ENCODE measurements at places on chromosomes 1 and 21.

DNA sequence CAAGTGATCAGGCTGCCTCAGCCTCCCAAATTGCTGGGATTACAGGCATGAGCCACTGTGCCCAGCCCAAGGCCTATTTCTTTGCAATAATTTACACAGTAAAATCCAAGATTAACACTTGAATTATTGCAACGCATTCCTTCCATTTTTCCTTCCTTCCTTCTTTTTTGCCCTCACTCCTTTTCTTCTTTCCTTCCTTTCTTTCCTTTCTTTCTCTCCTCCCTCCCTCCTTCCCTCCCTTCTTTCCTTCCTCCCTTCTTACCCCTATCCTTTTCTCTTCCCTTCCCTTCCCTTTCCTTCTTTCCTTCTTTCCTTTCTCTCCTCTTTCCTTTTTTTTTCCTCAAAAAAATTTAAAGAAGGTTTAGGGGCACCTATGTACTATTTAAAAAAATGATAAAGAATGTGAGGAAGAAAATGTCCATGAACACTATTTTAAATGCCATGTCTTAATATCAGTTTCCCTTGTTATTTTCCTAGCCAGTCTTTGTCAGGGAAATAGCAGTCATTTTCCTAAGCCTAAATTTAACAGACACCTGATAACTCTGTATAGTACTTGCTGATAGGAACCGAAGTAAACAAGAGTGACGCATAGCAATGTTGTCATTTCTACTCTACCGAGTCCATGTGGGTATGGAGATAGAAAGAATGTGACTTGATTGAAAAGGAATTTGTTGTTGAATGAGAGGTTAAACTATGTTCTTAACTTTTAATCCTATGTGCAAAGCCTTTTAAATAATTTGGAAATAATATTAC lies 79.8 kb upstream of the HMCN1 start:
- DNase-seq = no peak

- DNase-seq = no peak
These were observed 166.9 kb downstream of the TNFSF18 start for GRCh38 chr1:172883844-172884243.

DNA sequence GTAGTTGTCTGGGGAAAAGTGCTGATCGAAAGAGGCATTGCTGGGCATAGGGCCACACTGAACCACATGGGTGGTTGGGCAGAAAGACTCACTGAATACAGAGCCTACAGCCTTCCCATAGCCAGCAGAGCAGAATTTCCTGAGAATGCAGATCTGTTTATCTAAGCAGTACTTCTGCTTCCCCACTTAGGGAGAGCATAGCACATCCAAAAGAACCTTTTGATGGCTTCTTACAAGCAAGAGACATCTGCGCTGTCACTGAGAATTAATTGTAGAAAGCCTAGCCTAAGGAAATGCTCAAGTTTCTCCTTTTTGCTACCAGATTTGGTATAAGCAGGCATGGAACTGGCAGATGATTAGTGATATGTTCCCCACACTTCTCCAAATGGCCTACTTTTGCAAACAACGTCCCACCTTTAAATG lies 13.0 kb upstream of the KLHDC8A start:
- DNase-seq = no peak

DNA sequence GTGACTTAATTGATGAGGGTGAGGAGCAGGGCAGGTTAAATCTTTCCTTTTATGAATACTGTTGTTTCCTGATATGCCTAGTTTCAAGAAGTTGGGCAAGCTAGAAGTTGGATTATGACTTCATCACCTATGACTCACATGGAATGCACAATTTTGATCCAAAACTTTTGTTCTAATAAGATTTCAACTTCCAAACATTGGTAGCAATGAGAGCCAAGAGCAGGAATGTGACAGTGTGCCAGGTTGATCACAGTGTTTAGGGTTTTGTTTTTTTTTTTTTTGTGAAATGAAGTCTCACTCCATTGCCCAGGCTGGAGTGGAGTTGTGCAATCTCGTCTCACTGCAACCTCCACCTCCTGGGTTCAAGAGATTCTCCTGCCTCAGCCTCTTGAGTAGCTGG lies 349.4 kb downstream of the DUSP10 start:
- no peak for DNase-seq

DNA sequence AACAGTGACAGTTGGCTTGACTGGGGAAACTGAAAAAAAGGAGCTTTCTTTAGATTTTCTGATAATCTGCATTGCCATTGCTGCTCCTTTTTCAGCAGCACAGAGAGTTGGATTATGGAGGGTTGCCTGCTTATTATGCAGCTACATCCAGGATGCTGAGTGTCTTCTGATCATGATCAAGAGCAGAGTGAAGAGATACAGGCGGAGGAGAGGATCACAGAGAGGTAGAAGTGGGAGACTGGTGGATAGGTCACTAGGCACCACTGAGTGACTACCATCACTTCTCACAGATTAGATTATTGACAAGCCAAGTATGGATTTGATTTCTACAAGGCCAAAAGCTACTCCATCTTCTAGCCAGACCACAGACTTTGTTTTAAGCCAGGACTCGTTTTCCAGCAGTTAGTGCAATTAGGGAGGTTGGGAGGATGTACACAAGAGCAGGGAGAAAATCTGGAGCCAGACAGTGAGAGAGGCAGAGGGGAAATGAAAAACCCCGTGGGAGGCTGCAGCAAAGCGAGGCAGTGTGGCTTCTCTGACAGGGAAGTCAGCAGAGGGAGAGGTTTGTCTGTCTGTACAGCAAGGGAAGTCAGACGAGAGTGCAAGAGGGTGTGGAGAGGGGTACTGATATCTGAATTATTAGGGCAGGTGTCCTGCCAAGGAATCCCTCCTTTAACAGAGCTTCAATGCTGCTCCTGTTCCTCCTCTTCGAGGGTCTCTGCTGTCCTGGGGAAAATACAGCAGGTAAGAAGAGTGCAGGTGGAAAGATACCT lies at the start of gene CD1E:
CD1E (plus strand) TSS at position 592 of the 773 bp plus-strand sequence; CDS start at position 687, 95 bp downstream.
- DNase-seq = no peak

- no peak for DNase-seq
These were observed 607 bp upstream of the FAAH start for GRCh38 chr1:46393510-46393909.

DNA sequence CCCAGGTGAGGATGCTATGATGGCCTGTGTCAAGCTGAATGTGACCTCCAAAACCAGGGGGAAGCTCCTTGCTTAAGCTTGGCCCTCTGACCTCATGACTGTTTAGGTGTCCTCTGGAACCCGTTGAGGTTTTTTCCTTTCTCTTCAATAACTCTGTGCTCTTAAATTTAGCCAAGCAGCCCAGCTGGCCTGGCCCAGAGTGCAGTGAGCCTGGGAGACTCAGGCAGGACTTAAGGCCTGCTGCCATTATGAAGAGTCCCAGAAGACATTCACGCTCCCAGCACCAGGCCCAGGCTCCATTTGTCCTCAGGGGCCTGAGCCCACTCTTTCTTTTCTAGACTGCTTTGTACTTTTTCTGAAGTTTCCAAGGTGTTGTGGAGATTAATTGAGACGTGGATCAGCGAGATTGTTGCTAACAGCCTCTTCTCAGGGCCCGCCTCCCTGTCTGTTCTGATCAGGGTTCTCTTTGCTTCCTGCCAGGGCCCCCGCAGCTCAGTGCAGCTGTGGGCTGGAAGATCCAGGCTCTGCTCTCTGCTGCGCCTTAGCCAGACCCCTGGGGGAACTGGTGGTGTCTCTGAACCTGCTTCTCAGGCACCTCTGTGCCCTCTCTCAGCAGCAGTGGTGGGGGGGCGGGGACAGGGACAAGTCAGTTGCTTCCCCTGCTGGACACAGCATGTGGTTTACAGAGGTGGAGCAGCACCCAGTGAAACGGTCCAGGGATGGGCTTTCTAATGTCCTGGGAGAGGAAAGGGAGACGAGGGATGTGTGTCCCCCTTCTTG lies 124.2 kb downstream of the GRIK3 start:
- no peak for DNase-seq

- no peak for DNase-seq
These were observed 76.3 kb upstream of the SLC44A3 start for GRCh38 chr1:94743862-94744261.

DNA sequence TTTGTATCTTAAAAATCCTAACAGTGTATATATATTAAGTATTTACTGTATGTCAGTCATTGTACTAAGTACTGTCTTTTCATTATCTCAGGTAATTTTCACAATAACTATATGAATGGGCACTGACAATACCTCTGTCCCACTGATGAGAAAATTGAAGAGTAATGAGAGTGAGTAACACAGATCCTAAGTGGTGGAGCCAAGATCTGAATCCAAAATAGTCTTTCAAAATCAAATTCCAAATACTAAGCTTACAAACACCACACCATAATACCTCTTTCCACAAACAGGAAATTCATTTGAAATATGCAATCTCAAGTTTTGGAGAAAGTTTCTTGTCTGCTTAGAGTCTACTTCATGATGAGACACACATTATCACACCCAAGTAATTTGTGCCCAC lies 105.9 kb upstream of the EDEM3 start:
- DNase-seq = no peak

GRCh38 chr1:94298861-94299260 lies 61.5 kb upstream of the ARHGAP29 start:
- DNase-seq = no peak

GRCh38 chr1:89808441-89809117 lies 12.3 kb upstream of the LRRC8D start:
- no peak for DNase-seq

DNA sequence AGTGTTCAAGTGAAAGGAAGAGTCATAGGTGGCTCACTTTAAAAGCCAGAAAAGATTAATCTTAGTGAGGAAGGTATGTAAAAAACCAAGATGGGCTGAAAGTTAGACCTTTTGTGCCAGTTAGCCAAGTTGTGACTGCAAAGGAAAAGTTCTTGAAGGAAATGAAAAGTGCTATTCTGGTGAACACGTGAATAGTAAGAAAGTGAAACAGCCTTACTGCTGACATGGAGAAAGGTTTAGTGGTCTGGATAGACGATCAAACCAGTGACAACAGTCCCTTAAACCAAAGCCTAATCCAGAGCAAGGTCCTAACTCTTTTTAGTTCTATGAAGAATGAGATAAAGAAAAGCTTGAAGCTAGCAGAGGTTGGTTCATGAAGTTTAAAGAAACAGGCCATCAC lies 106.4 kb downstream of the CTH start:
- DNase-seq = no peak

Data from anterior cingulate cortex (tissue), 58 donors.